Osteocyte (in vitro differentiated cells): ENCODE measurements at places on chromosomes 11 and 22. TPM values are rescaled to one million over a fixed set of nuclear protein-coding genes. Genes with fewer than 3 reads are reported as not detected.

- peak; percentile 94 for DNase-seq
These were observed 7.6 kb upstream of the KCTD14 start for GRCh38 chr11:78030429-78031325.

GRCh38 chr11:134510233-134511040 lies 98.4 kb upstream of the B3GAT1 start:
- DNase-seq = no peak

- DNase-seq = peak; percentile 90
These were observed 77.3 kb downstream of the SCN3B start for GRCh38 chr11:123577081-123577598.

Gene ST14
- total RNA-seq = not detected in 2 replicates

DNA sequence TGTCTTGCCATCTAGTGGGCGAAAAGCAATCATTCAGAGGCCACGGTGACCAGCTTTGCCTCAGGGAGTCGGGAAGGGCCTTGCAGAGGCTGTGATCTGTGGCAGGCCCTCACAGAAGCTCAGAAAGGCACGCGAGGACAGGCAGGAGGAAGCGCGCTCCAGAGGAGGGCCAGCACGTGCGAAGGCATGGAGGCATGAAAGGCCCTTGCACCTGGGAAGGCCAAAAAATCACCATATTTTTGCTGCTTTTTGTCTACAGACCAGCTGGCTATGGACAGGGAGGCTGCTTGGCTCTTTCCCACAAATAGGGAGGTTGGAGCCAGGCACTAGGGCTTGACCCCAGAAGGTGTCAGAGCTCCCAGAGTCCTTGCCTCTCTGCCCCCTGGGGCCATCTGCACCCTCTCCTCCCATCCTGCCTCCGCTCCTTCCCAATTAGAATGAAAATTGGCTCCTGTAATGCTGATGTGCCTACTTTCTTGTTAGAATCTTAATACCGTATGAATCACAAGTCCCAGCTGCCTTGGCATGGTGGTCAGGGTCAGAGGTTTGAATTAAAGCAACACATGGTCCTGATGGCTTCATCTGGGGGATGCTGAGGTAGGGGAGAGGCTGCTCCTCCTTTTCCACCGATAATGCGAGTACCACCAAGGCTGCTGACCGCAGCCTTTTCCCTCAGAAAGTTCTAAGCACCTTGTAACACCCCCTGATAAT lies 69.1 kb downstream of the FEZ1 start:
- no peak for DNase-seq

Gene APOL4
- total RNA-seq = 0.13 TPM in 1 of 2 replicates, not detected in the other
